ENCODE measurements at places on chromosomes 5 and 9. TPM values are rescaled to one million over a fixed set of nuclear protein-coding genes. Genes with fewer than 3 reads are reported as not detected.

The PCDHGA12 gene
- total RNA-seq: 3.8 TPM

The MED10 gene
- total RNA-seq: 53.0 TPM

The IFNA13 gene
- not detected for total RNA-seq

The HSPB3 gene
- not detected for total RNA-seq

The GRIA1 gene
- total RNA-seq: 21.9 TPM

The PRRX2 gene
- 0.21 TPM for total RNA-seq

The EIF4EBP3 gene
- 16.4 TPM for total RNA-seq

The IFNB1 gene
- total RNA-seq: not detected

The SOHLH1 gene
- 0.18 TPM for total RNA-seq

The EPB41L4B gene
- 0.41 TPM for total RNA-seq

The DRD1 gene
- total RNA-seq: 0.18 TPM

The NCS1 gene
- total RNA-seq: 20.1 TPM

The WDR55 gene
- total RNA-seq: 28.5 TPM

The FBP1 gene
- not detected for total RNA-seq

The NKD2 gene
- total RNA-seq: 1.8 TPM

The FREM1 gene
- total RNA-seq: 2.9 TPM

The INSL4 gene
- total RNA-seq: not detected

The IL4 gene
- total RNA-seq: not detected

The KIF20A gene
- 10.3 TPM for total RNA-seq

The MAMDC2 gene
- 0.10 TPM for total RNA-seq

The NIPAL4 gene
- not detected for total RNA-seq

The EIF4E1B gene
- 0.54 TPM for total RNA-seq

The FOXD1 gene
- total RNA-seq: 0.33 TPM

The SIT1 gene
- total RNA-seq: not detected

The POU5F2 gene
- total RNA-seq: 0.64 TPM

The TMEM267 gene
- total RNA-seq: 6.8 TPM

The GPR21 gene
- 1.8 TPM for total RNA-seq

The UNC13B gene
- total RNA-seq: 39.9 TPM

The RNF183 gene
- total RNA-seq: not detected

The STKLD1 gene
- total RNA-seq: 0.64 TPM

The NUTM2G gene
- not detected for total RNA-seq

The KIF4B gene
- 0.54 TPM for total RNA-seq

The PCDHGA8 gene
- total RNA-seq: 2.6 TPM

The PTPN3 gene
- total RNA-seq: 0.62 TPM
